ENCODE measurements at places on chromosomes 16 and 17. TPM values are rescaled to one million over a fixed set of nuclear protein-coding genes. Genes with fewer than 3 reads are reported as not detected.
A peak's percentile ranks its signal among the peaks of the same experiment; 100 is the strongest.

The GLIS2 gene
- total RNA-seq: 1.5 TPM

The CACNG1 gene
- not detected for total RNA-seq

- DNase-seq: no peak
These were observed 12.0 kb downstream of the ARL4D start for GRCh38 chr17:43410557-43411368.

DNA sequence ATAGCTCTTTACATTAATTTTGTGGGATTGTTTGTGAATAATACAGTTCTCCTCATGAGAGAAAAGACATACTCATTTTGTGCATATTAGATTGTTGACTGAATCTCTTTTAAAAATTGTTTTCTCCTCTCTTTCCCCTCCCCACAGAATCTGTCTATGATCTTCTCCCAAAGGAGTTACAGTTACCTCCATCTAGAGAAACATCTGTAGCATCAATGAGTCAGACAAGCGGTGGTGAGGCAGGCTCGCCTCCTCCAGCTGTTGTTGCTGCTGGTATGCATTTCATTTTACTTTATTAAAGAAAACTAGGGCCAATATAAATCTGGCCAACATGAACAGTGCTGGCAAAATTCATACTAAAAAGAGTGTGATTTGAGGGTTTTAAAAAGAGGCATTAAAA, 60.5 kb downstream of the NFAT5 start:
- DNase-seq: no peak

DNA sequence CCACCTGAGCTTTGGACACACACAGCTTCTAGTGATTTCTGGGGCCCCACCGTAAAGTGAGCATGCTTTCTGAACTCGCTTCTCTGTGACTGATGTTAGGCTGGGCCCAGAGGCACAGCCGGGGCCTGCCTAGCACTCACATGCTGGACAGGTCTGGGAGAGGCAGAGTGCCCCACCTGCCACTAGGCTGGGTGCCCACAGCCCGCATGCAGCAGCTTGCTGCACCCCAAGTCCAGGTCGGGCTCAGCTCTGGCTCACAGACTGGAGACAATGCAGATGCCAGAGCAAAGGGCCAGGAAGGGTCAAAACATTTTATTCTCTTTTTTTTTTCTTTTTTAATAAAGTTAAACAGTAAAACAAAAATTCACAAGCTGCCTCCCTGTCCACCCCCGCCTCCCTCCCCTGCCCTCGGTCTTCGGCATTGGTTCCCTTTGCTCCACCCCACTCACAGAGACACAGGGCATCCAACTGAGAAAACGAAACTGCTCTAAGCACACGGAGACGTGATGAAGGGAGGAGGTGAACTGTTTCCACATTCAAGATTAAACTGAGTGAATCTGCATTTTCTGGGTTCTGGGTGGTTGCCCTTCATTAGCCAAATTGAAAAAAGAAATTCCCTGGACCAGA, 9.7 kb downstream of the CNP start:
- peak; percentile 22 for DNase-seq

GRCh38 chr16:27232061-27232900, 29.0 kb downstream of the KDM8 start:
- DNase-seq: peak; percentile 20

- DNase-seq: peak; percentile 67
These were observed 27.4 kb upstream of the CACNA1H start for GRCh38 chr16:1125471-1125870.

DNA sequence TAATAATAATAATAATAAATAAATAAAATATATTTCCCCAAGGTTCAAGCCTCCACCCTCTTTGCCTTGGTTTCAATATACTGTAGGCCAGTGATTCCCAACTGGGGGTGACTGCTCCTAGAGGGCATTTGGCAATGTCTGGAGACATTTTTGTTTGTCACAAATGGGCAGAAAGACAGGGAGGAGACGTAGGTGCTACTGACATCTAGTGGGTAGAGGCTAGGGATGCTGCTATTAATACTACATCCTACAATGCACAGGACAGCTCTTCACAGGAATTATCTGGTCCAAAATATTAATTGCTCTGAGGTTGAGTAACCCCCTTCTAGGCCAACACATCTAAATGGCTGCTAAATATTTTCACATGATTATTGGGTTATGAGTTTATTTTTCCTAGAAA, 12.8 kb upstream of the PRR14 start:
- peak; percentile 43 for DNase-seq

Measured in H7 (cell line).